ENCODE measurements at places on chromosomes 3 and 15.

- no peak for DNase-seq
Observed at GRCh38 chr3:164458986-164459385, 619.3 kb downstream of the SI start.

GRCh38 chr15:27077790-27078189 is 106.8 kb downstream of the GABRG3 start:
- no peak for DNase-seq

DNA sequence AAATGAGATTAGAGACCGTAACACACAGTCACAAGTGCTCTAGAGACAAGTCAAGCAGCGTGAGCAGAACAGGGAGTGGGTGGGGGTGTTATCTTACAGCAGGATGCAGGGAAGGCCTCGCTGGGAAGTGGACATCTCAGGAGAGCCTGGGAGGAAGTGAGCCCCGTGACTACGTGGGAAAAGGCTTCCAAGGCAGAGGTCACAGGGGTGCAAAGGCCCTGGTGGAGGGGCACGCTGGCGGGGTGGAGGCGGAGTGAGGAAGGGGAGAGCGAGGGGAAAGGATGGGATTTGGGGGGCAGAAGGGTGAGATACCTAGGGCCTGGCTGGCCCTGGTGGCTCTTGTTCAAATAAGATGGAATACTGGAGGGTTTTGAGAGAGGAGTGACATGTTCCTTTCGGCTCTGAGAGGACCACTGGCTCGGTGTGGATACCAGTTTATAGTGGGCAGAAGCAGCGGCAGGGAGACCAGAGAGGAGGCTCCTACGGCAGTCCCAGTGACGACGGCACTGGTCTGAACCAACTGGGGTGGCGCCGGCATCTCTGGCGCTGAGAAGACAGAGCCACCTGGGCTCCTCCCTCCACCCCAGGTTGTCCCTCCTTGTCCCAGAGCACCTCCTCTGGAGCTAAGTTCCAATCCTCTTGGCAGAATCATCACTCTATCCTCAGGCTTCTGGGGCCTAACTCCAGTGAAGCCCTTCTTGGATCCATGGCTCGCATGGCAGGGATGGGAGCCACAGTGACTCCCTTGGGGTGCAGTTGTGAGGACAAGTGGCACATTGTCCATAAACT is 266.2 kb upstream of the LYSMD4 start:
- DNase-seq, result no peak

- no peak for DNase-seq
Observed at GRCh38 chr15:39445931-39446330, 134.9 kb upstream of the THBS1 start.

GRCh38 chr15:77042245-77042919 is 28.5 kb downstream of the TSPAN3 start:
- DNase-seq, result no peak

DNA sequence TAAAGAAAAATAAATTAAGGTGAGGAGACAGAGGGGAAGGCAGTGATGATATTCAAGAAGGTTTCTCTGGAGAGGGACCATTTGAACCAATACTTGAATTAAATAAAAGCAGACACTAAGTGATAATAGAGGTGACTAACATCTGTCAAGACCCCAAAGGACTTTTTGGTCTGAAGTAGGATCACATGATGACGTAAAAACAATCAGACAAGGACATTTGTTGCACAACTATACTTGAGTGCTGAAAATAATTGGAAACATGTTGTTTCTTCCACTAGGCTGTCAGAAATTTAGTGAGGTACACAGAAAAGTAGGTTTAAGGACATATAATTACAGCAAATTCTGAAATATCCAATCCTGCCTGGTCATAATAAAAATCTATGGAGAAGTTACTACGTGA is 179.5 kb downstream of the WNT5A start:
- DNase-seq, result no peak

GRCh38 chr3:172367205-172368105 is 80.8 kb downstream of the GHSR start:
- no peak for DNase-seq

- no peak for DNase-seq
Observed at GRCh38 chr3:149282836-149283235, 50.6 kb downstream of the TM4SF18 start.

- no peak for DNase-seq
Observed at GRCh38 chr3:81579744-81580143, 181.7 kb downstream of the GBE1 start.

DNA sequence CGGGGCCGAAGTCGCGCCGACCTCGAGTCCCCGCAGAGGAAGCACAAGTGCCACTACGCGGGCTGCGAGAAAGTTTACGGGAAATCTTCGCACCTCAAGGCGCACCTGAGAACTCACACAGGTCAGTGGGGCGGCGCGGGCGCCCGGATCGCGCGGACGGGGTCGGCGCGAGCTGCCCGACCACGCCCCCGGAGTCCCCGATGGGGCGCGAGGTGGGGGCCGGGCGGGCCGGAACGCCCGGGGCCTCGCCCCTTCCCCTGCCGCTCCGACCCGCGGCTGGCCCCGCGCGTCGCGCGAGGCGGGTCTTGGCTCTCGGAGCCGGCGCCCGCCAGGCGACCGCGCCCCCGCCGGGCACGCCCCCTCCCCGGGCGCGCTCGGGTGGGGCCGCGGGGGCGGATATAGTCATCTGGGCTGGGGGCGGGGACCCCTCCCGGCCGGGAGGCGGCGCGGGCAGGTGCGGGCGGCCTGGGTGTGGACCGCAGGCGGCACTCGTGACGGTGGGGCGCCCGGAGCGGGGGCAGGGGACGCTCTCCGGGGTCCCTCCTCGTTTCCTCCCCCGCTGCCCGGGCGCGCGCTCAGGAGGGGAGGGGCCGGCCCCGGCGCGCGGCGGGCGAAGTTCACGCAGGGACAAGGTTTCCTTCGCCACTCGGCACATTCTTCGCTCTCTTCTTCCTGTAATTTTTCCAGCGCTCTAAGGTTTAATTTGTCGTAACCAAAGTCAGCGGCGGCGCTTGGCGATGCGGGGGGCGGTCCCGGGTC is 1.2 kb downstream of the KLF13 start:
- peak; percentile 70 for DNase-seq

GRCh38 chr3:27993051-27993450 is 248.4 kb upstream of the CMC1 start:
- no peak for DNase-seq

DNA sequence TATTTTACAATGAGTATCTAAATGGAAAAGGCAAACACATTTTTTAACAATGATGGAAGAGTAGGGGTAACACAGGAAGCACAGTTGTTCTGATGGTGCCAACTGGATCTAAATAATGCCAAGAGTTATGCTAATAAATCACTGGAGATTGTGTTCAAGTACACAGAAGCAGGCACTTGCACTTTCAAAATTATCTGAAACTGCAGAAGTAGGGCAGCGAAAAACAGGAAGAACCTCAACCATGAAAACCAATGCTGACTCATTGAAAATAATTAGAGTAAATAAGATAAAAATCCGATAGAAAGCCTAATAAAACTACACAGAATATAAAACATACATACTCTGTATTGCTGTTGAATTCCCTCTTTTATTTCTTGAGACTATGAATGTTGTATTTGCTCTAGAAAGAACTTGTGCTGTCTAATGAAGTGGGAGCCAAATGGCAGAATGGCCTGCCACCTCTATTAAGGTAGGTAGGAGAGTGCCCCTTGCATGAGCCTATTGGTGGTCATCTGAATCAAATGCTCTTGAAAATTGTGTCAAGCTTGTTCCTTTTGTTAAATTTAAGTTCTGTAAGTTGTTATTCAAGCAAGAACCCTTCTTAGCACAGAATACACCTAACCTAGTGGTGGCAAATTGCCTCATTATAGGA is 93.7 kb downstream of the ABI3BP start:
- DNase-seq, result peak; percentile 8

GRCh38 chr3:71066356-71066755 is 517.2 kb downstream of the FOXP1 start:
- peak; percentile 61 for DNase-seq

GRCh38 chr15:31230630-31231485 is 95.8 kb upstream of the KLF13 start:
- DNase-seq, result no peak

- no peak for DNase-seq
Observed at GRCh38 chr3:183378008-183378407, 50.4 kb downstream of the MCF2L2 start.

- peak; percentile 12 for DNase-seq
Observed at GRCh38 chr3:169041677-169042171, 621.8 kb downstream of the MECOM start.

DNA sequence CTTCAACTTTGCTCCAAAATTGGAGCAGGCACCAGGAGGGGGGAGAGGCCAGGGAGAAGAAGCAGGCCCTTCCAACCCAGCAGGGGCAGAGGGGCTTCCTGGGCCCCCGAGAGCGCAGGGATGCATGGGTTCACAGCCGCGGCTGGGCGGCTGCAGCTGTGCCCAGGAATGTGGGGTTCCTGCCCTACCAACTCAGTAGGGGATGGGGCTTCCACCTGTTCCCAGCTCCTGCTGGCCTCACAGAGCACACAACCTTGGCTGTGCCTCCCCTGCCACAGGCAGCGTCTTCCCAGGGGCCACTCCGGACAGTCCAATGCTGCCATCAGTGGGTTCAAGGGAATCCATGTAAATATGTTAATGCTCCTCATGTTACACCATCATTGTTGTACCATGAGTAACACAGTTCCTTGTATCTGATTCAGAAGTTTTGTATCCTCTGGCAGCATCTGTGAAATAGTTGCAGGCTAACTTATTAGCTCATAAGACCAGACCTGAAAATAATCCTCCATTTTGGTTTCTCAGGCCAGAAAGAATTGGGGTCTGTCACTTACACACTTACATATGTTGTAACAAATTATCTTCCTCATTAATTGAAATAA is 12.1 kb upstream of the SIAH2 start:
- no peak for DNase-seq

DNA sequence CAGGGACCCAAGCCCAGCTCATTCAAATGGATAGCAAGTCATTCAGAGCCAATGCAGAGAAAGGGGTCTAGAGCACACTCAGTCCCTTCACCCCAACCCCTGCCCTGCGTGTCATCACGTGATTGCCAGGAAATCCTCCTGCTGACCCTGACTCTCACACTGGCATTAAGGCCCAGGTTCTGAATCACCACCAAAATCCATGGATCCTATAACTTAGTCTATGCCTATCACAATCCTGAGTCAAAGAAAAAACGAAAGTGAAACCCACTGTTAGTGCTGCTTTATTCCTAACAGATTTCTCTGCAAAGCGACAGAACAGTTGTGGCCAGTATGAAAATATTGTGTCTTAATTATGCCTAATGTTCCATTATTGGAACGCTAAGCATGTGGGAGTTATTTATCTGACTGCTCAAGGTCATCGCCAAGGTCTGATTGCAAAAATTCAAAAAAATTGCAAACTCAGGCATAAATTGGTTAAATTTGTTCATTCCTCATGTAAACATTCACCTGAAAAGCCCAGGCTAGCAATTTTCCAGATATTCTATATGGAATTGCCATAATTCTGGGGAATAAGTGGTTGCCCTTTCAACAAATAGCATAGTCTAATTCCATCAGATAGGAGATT is 108.7 kb upstream of the EIF1B start:
- no peak for DNase-seq

DNA sequence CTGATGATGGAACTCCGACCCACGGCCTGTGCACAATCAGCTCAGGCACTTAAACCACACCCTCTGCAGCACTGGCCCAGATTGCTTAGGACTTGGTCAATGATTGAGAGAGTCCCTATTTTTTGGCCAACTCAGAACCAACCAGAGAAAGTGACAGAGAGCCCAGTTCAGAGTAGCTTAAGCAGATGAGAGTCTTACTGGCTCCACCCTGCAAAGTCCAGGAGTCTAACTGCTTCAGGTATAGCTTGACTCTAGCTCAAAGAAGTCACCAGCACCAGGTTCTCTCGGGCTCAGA is 20.1 kb downstream of the SLC6A20 start:
- DNase-seq, result no peak

- DNase-seq, result peak; percentile 60
Observed at GRCh38 chr15:81781395-81781794, 264.4 kb downstream of the MEX3B start.

GRCh38 chr15:98428253-98428989 is 219.9 kb upstream of the IGF1R start:
- DNase-seq, result peak; percentile 72

DNA sequence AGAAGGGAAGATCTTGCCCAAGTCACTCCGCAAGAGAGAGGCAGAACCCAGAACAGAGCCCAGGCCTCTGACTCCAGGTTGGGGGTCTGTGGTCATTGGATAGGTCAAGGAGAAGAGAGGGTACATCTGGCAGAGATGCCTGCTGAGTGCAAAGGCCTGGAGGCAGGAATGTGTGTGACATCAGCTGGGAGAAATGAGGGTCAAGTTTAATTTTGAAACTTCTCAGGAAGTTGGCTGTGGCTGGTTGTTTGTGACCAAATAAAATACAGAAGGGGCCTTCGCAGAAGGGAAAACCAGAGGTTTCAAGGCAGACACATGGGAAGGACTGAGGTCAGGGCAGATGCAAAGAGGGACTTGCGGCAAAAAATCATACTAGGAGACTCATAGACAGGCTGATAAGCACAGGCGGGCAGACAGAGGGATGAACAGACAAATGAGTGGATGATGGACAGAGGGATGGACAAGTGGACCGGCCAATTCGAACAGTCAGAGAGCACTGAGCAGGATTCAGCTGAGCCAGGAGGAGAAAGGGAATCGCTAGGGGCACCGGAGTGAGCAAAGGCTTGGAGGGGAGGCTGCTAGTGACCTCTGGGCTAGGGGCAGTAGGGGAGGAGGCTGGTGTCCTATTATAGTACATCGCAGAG is 28.8 kb upstream of the CACNA2D2 start:
- no peak for DNase-seq

- DNase-seq, result no peak
Observed at GRCh38 chr3:114597012-114597411, 303.2 kb downstream of the TIGIT start.

DNA sequence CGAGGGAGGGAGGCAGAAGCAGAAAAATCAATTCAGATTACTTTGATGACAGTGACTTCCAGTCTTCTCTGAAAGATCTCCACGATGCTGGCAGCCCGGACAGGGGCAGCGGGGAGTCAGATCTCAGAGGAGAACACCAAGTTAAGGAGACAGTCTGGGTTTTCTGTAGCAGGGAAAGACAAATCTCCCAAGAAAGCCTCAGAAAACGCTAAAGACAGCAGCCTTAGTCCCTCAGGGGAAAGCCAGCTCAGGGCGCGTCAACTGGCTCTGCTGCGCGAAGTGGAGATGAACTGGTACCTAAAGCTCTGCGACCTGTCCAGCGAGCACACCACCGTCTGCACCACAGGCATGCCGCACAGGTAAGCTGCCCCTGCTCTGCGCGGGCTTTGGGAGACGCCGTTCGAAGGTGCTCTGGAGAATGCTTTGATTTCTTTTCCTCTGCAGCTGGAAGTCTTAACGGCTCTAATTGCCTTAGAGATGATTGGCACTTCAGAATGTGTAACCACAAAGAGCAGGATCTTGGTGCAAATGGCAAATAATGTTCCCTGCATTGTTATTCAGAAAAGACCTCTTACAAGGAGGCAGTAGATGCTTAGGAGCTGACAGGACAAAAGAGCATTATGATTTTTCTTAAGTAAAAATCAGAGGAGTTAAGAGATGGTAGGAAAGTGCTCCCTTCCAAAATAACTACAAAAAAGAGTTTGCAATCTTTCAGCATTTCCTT is at the start of gene KCNAB1:
KCNAB1 (plus strand) TSS at position 51 of the 724 bp plus-strand sequence.
- DNase-seq, result no peak
